HuH-7.5 (cell line): ENCODE measurements at places on chromosomes 2 and 18.

DNA sequence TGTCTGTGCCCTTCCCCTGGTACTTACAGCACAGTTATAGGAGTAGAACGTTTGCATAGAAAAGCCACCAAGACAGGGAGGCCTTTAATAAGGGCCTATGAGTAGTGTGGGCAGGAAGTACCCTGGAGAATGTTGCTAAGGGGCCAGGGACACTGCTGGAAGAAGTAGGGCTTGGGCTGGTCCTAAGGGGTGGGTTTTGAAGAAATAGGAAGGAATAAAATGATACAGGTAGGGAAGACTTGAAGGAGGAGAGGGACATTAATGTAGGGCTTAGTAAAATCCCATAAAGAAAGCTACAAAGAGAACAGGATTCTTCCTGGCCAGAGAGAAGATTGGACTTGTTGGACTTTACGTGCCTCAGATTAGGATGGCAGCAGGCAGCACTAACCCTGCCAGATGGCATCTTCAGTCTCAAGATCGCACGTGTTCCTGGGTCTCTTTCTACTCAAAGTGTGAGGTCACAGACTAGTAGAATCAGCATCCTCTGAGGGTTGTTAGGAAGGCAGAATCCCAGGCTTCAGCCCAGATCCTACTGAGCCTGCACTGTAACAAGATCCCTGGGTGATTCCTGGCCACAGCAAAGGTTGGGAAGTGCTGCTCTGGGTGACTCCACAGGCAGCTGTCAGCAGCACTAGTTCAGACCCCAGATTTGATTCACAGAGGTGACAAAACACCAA, 39.2 kb downstream of the EPAS1 start:
- no peak for DNase-seq

GRCh38 chr2:130310881-130311280, 31.8 kb upstream of the IMP4 start:
- DNase-seq: no peak

DNA sequence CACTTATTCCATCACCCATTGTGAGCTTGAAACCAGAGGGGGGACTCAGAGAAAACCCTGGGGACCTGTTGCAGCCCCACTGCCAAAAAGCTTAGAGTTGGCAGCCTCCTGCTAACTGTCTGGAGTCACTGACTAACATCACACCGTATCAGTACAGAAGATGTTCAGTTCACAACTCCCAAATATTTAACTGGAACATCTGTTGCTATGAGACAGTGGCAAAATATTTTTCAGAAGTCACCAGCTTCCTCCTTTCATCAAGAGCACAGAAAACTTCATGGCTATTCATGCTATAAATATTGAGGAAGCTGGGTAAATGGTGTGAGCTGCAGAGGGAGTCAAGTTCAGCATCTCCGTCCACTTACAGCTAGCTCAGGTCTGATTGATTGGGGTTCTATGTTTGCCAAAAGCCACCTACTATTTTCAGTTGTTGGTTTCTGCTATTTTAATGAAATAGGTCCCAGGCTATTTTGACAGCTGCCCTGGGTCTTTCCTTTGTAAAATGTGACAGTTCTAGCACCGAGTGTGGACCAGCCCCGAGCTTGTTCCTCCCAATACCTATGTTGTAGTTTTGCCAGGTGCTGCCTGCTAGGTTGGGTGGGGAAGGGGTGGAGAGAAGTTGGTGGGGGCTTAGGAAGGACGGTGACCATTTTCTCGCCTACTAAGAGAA, 9.8 kb downstream of the TUBB6 start:
- no peak for DNase-seq

DNA sequence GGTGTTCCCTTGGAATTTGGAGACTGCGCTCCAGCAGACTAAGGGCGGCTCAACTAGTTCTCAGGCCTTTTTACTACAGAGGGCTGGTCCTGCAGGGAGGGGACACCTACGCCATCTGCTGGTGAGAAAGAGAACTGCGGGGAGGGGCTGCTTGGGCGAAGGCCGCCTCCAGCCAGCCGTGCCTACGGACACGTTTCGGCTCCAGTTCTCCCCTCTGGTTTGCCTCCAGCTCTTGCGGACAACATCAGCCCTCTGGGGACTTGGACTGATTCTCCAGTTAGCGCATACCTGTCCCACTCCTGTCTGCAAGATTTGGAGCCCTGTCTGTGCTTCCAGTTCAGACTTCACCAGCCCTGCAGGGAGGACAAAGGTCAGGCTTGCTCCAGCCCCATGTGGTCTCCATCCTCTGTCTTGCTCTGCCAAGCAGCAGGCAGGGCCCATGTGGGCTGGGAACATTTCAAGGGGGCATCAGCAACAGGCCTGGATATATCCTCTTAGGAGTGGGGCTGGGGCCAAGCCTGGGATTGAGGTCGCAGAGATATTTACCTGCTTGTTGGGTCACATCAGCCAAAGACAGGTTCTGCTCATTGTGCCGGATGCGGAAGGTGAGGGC, 10.3 kb downstream of the PTPRN start:
- DNase-seq: peak; percentile 96

DNA sequence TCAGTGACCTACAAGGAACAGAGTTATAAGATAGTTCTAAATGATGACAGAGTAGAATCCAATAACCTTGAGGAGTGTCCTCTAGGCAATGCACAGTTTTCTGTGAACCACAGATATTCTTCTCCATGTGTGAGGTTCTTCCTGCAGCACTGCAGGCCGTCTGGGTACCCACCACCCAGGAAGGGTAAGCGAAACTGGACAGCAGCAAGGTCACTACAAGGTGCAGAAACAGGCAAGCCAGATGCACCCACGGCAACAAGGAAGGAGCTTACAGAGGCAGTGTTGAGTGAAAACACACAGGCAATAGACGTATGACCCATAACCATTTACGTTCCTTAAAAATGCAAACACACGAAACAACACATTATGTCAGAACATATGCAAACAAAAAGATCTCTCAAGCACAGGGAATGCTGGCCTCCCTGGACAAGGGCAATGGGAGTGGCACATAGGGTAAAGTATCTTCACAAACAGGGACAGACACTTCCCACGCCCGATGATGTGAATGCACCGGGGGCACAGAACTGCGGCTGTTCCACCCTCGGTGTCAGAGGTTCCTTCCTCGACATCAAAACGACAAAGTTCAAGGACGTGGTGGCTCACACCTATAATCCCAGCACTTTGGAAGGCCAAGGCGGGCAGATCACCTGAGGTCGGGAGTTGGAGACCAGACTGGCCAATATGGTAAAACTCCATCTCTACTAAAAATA, 84.1 kb downstream of the NDUFA10 start:
- DNase-seq: no peak

DNA sequence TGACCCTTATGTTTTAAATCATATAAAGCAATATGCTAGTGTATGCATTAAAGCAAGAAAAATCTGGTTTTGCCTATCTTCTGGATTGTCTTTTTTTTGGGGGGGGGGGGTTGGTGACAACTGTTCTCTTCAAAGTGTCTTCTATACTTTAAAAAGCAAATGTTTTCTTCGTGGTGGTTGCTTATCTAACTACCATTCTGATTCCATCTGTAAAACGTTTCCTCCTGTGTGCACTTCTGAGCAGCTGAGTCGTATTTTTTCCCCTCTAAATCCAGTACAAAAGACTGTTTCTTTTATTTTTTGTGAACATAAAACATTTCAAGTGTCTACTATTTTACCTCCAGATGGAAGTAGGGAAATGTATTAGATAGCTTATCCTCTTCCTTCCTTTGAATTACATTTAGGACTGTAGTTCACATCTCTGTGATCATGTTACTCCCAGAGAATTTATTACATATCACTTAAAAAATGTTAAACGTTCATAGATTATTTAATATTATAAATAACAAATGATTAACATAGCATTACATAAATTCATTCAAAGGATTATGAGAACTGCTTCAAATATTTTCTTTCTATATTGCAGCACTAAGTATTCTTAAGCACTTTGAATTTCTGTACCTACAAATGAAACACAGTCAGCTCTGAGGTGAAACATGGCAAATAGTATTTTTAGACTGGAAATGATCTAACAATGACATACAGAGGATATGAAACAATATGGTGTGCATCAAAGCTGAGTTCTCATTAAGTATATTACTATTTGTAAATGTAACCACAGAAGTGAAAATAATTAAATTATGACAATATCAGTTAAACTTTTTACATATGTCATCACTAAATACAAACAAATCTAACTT, 56.4 kb downstream of the SCN3A start:
- DNase-seq: no peak

DNA sequence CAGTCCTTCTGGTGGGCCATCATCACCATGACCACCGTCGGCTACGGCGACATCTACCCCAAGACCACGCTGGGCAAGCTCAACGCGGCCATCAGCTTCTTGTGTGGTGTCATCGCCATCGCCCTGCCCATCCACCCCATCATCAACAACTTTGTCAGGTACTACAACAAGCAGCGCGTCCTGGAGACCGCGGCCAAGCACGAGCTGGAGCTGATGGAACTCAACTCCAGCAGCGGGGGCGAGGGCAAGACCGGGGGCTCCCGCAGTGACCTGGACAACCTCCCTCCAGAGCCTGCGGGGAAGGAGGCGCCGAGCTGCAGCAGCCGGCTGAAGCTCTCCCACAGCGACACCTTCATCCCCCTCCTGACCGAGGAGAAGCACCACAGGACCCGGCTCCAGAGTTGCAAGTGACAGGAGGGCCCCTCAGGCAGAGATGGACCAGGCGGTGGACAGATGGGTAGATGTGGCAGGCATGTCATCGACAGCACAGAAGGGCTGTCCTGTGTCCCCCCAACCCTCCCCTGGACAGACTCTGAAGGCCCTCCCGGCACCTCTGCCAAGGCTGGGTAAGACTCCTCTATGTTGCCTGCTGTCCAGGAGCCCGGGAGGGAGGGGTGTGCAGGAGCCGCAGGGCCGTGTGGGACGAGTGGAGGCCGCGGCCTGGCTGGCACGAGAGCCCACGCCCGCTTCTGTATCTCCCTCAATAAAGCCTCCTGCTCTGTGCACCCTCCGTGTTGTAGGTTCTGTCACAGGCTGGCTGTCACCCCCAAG, 2.0 kb downstream of the KCNF1 start:
- DNase-seq: no peak

DNA sequence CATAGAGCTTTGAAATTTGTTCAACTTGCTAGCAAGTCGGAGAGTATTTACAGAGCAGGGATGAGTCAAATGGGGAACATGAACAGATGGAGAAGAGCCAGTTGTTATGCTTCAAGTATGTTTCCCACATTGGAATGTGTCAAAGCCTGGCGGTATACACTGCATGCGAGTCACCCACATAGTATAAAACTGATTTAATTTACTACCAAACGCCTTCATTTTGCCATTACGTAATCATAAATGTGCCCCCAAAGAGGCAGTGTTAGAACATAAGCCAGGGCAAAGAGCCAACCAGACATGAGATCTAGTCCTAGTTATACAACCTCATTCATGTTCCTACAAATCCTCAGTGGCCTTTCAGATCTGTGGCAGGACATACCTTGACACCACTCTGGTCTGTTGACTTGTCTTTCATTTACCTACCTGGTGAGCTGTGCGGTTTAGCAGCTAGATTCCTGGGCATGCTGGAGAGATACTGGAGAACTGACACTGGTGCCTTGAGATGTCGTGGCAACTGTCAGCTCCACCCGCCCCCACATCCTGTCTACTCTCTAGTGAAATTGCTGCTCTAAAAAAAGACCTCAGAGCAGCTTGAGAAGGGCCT, 21.7 kb upstream of the NRP2 start:
- no peak for DNase-seq

DNA sequence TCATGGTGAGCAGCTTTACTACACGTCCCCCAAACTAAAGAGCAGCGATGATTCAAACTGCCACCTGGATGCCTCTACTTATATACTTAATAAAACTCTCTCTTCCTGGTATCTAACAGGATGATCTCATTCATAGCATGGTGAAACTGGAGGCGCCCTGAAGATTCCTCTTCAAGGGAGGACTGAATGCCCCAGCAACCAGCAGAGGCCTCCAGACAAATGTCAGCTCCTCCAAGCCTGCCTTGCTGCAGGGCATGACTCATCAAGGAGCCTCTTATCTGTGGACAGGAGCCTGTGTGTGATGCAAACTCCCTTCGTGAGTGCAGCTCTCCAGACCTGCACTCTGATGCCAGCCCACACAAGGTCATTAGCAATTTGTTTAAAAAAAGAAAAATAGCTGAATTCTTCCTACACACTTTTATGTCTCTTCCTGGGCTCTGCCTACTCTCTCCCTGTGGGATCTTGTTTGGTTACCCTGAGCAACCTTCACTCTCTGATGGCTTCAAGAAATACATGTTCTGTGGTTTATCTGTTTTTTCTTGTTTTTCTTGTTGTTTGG, 30.2 kb downstream of the LONRF2 start:
- DNase-seq: no peak

GRCh38 chr2:231642631-231643494, 50.2 kb downstream of the TEX44 start:
- peak; percentile 73 for DNase-seq

DNA sequence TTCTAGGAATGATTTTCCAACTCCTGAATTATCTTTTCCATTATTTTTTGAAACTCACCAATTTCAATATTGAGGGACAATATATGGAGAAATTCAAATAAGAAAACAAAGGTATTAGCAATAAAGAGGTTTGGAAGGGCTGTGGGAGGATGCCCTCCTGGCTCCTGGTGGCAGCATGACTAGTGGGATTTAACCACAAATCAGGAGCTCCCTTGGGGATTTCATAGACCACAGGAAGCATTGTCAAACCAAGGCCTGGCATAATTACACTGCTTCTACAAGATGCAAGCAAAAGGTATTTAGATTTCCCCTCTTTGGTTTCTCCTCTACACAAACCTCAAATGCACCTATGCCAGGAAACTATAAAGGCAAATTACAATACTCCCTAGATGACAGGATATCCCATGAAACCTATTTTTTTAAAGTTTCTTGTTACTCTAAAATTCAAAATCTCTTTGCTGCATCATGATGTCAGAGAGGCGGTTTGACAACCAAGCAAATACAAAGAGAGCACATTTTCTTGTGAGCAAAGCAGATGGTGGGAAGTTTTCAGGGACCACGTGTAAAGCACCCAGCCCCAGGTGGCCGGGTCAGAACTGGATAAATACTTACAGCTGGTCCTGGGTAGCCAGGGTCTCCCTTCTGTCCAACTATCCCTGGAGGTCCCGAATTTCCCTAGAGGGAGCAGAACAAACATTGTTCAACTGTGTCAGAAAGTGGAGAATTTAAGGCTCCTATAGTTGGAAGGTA, 67.9 kb downstream of the COL6A3 start:
- no peak for DNase-seq

DNA sequence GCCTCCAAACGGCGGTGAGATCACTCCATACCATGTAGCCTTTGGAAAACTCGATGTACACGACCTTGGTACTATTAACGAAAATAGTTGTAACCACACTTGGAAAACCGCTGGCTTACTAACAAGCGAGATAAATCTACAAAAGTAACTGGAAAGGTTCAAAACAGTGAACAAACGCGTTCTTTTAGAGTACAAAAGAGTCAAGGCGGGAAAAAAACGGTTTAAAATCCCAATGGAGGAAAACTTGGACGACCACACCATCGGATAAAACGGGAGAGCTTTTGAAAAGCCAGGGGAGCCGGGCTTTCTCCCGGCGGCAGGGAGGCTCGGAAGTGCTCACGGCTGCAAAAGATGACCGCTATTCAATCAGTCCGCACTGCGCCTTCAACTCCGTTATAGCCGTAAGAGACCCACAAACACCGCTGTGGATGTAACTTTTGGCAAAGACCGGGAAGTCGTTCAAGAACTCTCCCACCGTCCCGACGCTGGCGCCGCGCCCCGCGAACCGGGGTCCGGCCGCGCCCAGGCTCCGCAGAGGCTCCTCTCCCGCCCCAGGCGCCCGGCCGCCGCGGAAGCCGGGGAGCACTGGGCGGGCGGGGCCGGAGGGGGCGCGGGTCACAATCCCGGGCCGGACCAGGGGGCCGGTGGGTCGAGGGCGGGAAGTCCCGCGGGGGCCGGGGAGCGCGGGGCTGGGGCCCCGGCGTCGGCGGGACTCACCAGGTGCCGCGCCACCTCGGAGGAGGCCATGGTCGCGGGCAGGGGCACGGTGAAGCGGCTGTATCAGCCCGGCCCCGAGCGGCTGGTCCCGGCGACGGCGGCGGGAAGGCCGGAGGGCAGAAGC, 465 bp downstream of the SEPTIN10 start:
- DNase-seq: peak; percentile 43
